ENCODE measurements at places on chromosomes 16 and 17. TPM values are rescaled to one million over a fixed set of nuclear protein-coding genes. Genes with fewer than 3 reads are reported as not detected.
A peak's percentile ranks its signal among the peaks of the same experiment; 100 is the strongest.

Gene MEOX1
- 17.2 TPM for total RNA-seq

Gene VAT1L
- total RNA-seq = 0.76 TPM

Gene ICAM2
- total RNA-seq = 1.2 TPM

- H3K4me1 ChIP-seq = peaks cover 8% of the 10 kb centered on the region
- peak overlapping the region; percentile 85 for H3K27ac ChIP-seq
- no peaks in the 10 kb centered on the region for H3K27me3 ChIP-seq
- DNase-seq = no peak
- H3K4me3 ChIP-seq = no peak overlapping the region
- H3K36me3 ChIP-seq = no peaks in the 10 kb centered on the region
Observed at GRCh38 chr16:66598111-66598510, 6.4 kb upstream of the CMTM3 start.

- peaks cover 7% of the 10 kb centered on the region for H3K4me1 ChIP-seq
- no peaks in the 10 kb centered on the region for H3K27me3 ChIP-seq
- H3K27ac ChIP-seq = no peak overlapping the region
- no peak overlapping the region for H3K4me3 ChIP-seq
- no peaks in the 10 kb centered on the region for H3K36me3 ChIP-seq
- DNase-seq = no peak
Observed at GRCh38 chr16:66334853-66335574, 31.5 kb upstream of the CDH5 start.

GRCh38 chr17:61002316-61002736 lies 324.7 kb downstream of the BCAS3 start:
- H3K4me1 ChIP-seq = peaks cover 5% of the 10 kb centered on the region
- peaks cover 8% of the 10 kb centered on the region for H3K27me3 ChIP-seq
- no peak overlapping the region for H3K4me3 ChIP-seq
- H3K27ac ChIP-seq = no peak overlapping the region

DNA sequence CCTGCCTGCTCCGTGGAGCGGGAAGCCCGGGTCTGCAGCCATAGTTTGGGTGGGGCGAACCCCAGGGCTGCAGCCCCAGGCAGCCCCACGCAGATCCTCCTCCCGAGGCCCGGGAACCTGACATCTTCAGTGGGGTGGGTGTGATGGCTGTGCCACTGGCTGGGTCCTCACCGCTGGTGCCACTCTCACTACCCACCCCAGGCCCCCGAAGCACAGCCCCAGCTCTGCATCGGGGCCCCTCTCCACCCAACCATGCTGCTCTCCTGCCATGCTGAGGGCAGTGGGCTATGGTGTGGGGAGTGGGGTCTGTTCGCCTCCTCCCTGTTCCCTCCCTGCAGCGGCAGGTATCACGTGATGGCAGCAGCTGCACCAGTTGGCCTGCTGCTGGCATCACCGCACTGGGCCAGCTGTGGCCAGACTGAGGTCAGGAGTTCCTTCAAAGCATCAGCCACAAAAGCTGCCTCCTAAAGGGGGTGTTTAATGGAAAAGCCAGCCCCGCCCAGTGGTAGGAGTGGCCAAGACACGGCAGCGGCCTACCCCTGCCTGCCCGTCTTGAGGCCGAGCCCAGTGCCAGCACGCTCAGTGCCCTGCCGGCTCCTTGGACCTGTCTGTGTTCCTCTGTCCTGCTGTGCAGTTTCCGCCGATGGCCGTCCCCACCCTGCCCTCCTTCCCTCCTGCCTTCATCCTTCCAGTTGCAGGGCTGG lies 10.8 kb downstream of the KCTD5 start:
- no peak for DNase-seq
- H3K4me1 ChIP-seq = no peaks in the 10 kb centered on the region
- H3K27me3 ChIP-seq = no peaks in the 10 kb centered on the region

GRCh38 chr17:79306424-79307318 lies 232.0 kb downstream of the ENGASE start:
- H3K36me3 ChIP-seq = no peaks in the 10 kb centered on the region
- no peak overlapping the region for H3K4me3 ChIP-seq
- peaks cover 29% of the 10 kb centered on the region for H3K27me3 ChIP-seq
- DNase-seq = no peak
- H3K4me1 ChIP-seq = no peaks in the 10 kb centered on the region

DNA sequence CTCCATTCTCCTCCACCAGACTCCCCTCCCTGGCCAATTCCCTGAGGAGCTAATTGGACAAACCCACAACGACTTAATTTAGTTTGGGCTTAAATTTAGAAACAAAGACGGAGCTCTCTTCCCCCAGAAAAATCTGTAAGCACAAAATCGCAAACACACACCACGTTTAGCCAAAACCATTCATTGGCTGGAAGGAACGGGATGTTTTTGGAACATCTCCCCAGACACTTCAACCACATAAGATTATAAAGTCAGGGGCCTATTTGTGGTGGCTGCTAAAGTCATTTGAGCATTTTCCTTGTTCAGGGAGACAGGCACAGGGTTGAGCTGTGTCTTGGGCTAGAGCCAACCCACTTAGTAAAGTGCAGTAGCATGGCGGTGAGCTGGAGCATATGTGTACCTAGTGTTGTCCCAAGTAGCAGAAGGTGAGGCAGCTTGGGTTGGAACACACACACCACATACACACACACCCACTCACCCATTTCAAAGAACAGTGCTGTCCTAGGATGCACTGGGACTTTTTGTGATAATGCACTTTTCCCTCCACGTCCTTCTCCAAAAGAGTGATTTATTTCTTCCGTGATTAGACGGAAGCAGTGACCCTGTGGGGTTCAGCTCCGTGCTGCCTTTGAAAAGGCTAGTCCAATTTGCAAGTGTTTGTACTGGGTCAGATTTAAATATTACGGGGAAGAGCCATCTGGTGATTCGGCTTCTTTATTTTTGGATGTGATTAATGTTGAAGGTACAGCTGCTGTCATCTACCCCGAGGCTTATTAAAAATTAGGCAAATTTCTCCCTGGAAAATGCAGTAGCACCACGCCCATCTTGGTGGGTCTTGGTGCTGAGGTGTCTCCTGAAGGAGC lies 32.2 kb downstream of the ELAC2 start:
- H3K27ac ChIP-seq = no peak overlapping the region
- no peaks in the 10 kb centered on the region for H3K27me3 ChIP-seq
- no peak for DNase-seq

- peak overlapping the region; percentile 97 for H3K27ac ChIP-seq
- H3K27me3 ChIP-seq = peaks cover 4% of the 10 kb centered on the region
- peak overlapping the region; percentile 96 for H3K4me3 ChIP-seq
- DNase-seq = peak; percentile 88
- peaks cover 23% of the 10 kb centered on the region for H3K4me1 ChIP-seq
Observed at GRCh38 chr17:44221084-44221861, 1.8 kb upstream of the UBTF start.

GRCh38 chr16:49781401-49781800 lies 74.5 kb downstream of the ZNF423 start:
- peaks cover 25% of the 10 kb centered on the region for H3K4me1 ChIP-seq
- no peak overlapping the region for H3K27ac ChIP-seq
- no peaks in the 10 kb centered on the region for H3K27me3 ChIP-seq
- H3K36me3 ChIP-seq = no peaks in the 10 kb centered on the region
- DNase-seq = no peak

DNA sequence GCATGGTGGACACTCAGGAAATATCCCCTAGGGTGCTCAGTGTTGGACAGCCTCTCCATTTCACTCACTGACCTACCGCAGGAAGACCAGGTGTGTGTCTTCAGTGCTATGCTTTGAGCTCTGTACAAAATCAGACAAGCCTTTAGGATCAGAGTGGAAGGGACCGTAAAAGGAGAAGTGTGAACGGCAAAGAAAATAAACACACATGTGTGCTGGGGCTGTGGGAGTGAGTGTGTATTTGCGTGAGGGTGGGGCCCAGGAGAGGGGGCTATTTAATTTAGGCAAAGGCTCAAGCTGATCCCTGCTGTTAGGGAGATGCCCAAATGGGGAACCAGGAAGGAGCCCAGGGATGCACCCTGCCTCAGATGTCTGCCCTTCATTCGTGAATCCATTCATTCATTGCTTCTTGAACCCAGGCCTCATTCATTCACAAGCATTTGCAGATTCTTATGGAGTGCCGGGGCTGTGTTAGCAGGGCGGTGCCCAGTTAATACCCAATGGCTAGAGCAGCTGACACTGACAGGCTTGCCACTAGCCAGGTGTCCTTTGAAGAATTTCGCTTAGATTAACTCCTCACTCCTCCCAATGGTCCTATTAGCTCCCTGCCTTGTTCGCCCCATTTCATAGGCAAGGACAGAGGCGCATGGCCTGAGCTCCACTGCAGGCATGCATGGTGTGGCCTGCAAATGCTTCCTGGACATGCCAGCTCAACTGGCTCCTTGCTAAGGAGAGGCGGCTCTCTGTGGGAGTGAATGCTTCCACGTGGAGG lies 296.7 kb upstream of the FOXF1 start:
- H3K27ac ChIP-seq = no peak overlapping the region
- DNase-seq = no peak
- peaks cover 40% of the 10 kb centered on the region for H3K27me3 ChIP-seq
- no peaks in the 10 kb centered on the region for H3K36me3 ChIP-seq
- no peak overlapping the region for H3K4me3 ChIP-seq
- H3K4me1 ChIP-seq = peaks cover 4% of the 10 kb centered on the region

- H3K4me3 ChIP-seq = no peak overlapping the region
- H3K4me1 ChIP-seq = no peaks in the 10 kb centered on the region
- no peak overlapping the region for H3K27ac ChIP-seq
- no peaks in the 10 kb centered on the region for H3K36me3 ChIP-seq
Observed at GRCh38 chr16:66344533-66345145, 21.9 kb upstream of the CDH5 start.

DNA sequence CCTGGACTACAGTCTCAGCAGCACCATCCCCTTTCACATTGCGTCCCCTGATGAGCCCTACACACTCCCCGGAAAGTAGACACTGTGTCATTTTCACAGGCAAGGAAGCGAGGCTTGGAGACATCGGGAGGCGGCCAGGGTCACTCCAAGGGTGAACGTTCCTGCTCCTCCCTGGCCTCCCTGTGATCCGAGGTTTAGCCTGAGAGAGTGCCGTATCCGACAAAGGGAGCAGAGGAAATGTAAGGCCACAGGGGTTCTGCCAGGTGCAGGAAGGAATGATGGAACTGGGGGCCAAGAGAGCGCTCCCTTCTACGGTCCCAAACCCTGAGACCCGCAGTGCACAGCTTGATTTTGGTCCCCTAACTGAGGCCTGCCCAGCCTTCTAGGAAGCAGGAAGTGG lies 8.0 kb upstream of the PIK3R6 start:
- DNase-seq = no peak
- no peaks in the 10 kb centered on the region for H3K36me3 ChIP-seq
- H3K27ac ChIP-seq = no peak overlapping the region
- H3K27me3 ChIP-seq = peaks cover 35% of the 10 kb centered on the region
- no peak overlapping the region for H3K4me3 ChIP-seq

DNA sequence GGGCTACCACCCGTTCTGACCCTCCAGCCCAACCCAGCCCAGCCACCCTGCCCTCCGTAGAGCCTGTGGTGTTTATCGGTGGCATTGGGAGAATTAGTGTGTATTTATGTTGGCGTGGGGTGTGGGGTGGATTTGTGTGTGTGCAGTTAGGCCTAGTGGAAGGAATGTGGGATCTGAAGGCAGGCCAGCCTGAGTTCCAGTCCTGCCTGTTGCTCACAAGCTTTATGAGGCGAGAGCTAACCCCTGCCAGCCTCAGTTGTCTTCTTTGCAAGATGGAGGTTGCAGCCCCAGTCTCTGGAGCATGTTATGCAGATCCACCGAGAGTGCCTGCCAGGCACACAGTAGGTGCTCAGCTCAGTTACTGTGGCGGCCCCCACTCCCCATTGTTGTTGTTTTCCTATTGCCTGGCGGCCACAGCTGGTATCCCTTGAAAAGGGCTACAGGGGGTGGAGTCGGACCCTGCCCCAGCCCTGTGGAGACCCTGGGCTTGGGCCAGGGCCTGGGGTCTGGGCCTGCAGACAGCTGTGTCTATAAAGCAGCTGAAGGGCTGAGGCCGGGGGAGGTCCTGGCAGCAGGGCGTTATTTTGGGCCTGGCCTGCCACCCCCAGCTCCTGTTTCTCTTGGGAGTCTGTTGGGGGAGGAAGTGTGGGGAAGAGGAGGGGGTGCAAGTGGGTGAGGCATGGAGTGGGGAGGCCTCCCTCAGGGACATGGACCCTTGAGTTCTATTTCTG lies 5.1 kb downstream of the ERBB2 start:
- DNase-seq = no peak
- no peaks in the 10 kb centered on the region for H3K27me3 ChIP-seq
- peaks cover 3% of the 10 kb centered on the region for H3K36me3 ChIP-seq
- peak overlapping the region; percentile 86 for H3K27ac ChIP-seq

DNA sequence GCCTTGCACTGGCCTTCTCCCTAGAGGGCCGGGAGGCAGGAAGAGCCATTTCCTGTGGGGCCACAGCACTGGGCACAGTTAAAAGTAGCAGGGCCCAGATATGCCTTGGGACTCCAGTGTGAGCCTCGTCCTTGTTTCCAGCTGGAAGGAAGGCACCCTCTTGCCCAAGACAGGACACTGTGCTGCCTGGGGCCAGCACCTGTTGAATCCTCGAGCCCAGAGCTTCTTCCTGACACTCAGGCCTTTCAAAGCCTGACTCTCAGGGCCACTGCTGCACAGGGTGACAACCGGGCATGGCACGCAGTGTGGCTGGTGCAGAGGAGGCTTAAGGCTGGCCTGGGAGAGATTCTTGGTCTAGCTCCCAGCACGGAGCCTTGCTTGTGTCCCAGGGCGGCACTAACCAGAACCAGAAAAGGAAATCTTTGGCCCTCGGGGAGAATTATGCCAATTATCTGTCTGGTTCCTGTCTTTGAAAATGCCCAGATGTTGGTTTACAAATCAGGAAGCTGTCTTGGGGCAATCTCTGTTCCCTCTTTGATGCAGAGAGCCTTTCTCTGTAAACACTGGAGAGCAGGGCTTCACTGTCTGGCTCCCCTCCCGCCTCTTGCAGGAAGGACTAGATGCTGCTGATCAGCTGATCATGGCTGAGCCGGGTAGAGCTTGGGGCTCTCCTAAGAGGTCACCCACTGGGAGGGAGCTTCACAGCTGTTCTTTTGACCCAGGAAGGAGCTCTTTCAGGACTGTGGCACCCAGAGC lies 11.1 kb downstream of the LDHD start:
- H3K4me1 ChIP-seq = peaks cover 4% of the 10 kb centered on the region
- H3K4me3 ChIP-seq = no peak overlapping the region
- H3K27me3 ChIP-seq = no peaks in the 10 kb centered on the region
- H3K36me3 ChIP-seq = peaks cover 16% of the 10 kb centered on the region
- DNase-seq = no peak

- peaks cover 7% of the 10 kb centered on the region for H3K27me3 ChIP-seq
- H3K4me1 ChIP-seq = peaks cover 46% of the 10 kb centered on the region
- H3K27ac ChIP-seq = peak overlapping the region; percentile 46
- peak; percentile 73 for DNase-seq
- no peaks in the 10 kb centered on the region for H3K36me3 ChIP-seq
Observed at GRCh38 chr17:49519781-49520180, 24.7 kb downstream of the NGFR start.

- H3K27me3 ChIP-seq = no peaks in the 10 kb centered on the region
- no peak overlapping the region for H3K4me3 ChIP-seq
- H3K36me3 ChIP-seq = no peaks in the 10 kb centered on the region
- peaks cover 10% of the 10 kb centered on the region for H3K4me1 ChIP-seq
- no peak for DNase-seq
Observed at GRCh38 chr17:59289981-59290301, 41.5 kb upstream of the YPEL2 start.

DNA sequence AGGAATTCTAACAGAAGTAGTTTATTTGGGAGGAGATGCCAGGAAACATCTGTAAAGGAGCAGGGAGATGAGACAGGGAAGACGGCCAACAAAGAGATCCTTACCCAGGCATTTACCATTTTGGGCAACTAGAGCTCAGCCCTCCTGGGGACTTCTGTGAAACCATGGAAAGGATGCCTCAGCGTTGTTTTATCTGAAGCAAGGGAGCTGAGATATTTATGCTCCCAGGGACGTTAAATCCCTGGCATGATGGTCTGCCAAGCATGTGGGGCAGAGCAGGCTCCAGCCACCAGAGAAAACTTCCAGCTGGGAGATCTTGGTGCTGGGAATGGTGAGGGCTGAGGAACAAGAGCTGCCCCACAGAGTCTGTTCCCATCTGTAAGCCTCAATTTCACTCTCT lies 114.8 kb upstream of the FOXF1 start:
- no peak overlapping the region for H3K27ac ChIP-seq
- DNase-seq = no peak
- peaks cover 35% of the 10 kb centered on the region for H3K4me1 ChIP-seq
- H3K4me3 ChIP-seq = no peak overlapping the region
- H3K27me3 ChIP-seq = peaks cover 34% of the 10 kb centered on the region

All from type B pancreatic cell (in vitro differentiated cells).